ENCODE measurements at places on chromosomes 1 and 21. TPM values are rescaled to one million over a fixed set of nuclear protein-coding genes. Genes with fewer than 3 reads are reported as not detected.

NBPF6 gene
- total RNA-seq, result not detected

NCF2 gene
- not detected for total RNA-seq

C8A gene
- total RNA-seq, result not detected

FMO3 gene
- not detected for total RNA-seq

Data from epithelial cell of umbilical artery (primary cell).